ENCODE measurements at places on chromosomes 1 and 21. TPM values are rescaled to one million over a fixed set of nuclear protein-coding genes. Genes with fewer than 3 reads are reported as not detected.

ACKR1 gene
- not detected for total RNA-seq

GJC2 gene
- total RNA-seq = 17.1 TPM

CCSAP gene
- total RNA-seq = 3.4 TPM

PTGFR gene
- total RNA-seq = 0.13 TPM

BTG3 gene
- 11.9 TPM for total RNA-seq

Data from dermis microvascular lymphatic vessel endothelial cell (primary cell).